ENCODE measurements at places on chromosomes 1 and 21.

DNA sequence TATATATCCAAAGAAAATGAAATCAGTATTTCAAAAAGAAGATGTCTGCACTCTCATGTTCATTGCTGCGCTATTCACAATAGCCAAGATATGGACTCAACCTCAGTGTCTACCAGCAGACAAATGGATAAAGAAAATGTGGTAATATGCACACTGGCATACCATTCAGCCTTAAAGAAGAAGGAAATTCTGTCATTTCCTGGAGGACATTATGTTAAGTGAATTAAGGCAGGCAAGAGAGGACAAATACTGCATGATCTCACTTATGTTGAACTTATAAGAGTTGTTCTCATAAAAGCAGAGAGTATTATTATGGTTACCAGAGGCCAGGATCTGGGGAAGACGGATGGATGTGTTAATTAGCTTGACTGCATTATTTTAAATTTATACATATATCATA, 115.9 kb downstream of the NEGR1 start:
- no peak for DNase-seq

- no peak for DNase-seq
Measured at GRCh38 chr1:14887764-14888350, 265.7 kb upstream of the TMEM51 start.

GRCh38 chr1:45545019-45545493, 5.6 kb upstream of the AKR1A1 start:
- no peak for DNase-seq

DNA sequence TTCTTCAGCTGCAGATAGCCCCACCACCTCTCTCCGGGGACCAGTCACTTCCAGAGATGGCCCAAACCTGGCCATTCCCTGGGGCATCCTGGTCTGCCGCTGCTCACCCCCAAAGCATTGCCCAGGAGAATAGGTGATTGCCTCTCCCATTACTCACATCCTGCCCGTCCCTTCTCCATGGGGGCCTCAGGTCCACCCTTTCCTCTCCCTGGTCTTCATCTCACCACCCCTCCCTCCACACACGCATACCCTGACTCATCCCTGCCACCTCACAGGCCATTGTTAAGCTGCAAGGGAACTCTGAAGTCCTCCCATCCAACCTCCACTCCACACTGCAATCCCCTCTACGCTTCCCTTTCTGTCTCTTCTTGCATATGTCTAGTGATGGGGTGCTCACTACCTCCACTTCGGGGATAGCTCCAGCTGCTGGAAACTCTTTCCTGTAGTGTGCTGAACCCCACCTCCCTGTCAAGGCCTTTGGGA, at the start of gene PLEKHG5:
TSS of gene PLEKHG5 (minus strand) at position 188 of the 483 bp plus-strand sequence. CDS start 14,096 bp downstream, outside the sequence.
- no peak for DNase-seq

DNA sequence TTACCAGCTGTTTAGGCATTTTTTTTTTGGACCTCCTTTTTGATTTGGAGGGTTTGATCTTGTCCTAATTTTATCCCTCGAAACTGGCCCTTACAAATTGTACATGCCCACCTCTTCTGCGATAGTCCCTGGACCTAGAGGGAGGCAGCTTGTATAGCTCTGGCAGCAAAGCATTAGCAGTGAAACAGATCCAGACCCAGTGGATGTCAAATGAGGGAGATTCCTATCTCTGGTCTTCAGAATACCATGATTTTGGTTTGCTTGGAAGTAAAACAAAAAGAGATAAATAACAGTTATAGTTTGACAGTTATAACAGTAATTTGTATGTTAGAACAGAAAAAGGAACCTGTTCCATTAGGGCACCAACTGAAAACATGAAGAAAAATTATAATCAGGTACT, 123.6 kb downstream of the MIS18A start:
- no peak for DNase-seq

DNA sequence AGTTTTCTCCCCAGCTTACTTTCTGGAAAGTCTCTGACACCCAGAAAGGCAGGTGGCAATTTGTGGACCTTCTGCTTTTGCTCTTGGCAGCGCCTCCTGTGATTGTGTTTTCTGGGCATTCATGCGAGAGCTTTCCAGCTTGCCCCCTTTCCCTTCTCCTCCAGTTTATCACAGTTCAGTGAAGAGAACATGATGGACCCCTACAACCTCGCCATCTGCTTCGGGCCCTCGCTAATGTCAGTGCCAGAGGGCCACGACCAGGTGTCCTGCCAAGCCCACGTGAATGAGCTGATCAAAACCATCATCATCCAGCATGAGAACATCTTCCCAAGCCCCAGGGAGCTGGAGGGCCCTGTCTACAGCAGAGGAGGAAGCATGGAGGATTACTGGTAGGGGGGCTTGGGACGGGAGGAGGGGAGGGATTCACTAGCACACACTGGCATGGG, 24.3 kb upstream of the IKBKE start:
- DNase-seq = no peak

DNA sequence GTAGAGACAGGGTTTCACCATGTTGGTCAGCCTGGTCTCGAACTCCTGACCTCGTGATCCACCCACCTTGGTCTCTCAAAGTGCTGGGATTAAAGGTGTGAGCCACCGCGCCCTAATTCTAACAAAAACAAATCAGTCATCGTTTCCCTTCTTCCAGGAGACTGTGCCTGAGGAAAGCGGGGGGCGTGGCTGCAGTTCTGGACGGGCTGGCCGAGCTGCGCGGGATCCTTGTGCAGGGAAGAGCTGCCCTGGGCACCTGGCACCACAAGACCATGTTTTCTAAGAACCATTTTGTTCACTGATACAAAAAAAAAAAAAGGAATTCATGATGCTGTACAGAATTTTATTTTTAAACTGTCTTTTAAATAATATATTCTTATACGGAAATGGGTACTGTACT, 104.2 kb downstream of the WDR4 start:
- DNase-seq = no peak

GRCh38 chr1:4709641-4710040, 55.2 kb downstream of the AJAP1 start:
- no peak for DNase-seq

- DNase-seq = no peak
Measured at GRCh38 chr1:180042988-180043622, 88.5 kb downstream of the CEP350 start.

GRCh38 chr1:113818578-113818977, 6.3 kb upstream of the RSBN1 start:
- no peak for DNase-seq

- no peak for DNase-seq
Measured at GRCh38 chr21:16742131-16742641, 770.7 kb upstream of the CXADR start.

DNA sequence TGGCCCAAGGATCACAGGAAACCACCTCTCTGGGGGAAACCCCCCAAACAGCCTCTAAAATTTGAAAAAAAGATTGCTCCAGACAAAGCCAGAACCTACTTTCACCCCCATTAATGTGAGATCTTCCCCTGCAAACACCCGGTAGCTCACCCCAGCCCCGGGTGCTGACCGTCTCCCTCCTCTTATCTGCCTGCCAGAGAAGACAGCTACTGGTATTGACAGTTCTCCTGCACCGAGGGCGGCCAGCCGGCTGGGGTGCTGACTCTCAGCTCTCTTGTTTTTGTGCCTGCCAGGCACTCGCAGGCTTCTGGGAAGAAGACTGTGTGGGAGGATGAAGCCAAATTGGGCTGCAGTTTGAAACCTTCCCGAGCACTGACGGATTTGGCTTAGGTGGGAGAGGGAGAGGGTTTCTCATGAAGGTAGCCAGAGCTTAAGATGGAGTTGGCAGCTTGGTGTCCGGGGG, 48.2 kb downstream of the RASSF5 start:
- no peak for DNase-seq

DNA sequence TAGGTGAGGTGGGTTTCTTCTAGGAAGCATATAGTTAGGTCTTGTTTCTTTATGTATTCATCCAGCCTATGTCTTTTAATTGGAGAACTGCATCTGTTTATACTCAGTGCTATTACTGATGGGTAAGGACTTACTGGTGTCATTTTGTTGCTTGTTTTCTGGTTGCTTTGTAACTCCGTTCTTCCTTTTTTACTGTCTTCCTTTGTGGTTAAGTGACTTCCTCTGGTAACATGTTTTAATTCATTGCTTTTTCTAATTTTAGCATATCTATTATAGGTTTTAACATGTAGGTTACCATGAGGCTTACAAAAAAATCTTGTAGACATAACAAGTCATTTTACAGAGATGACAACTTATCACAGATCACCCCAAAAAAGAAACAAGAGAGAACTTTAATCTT, 160.8 kb downstream of the VAV3 start:
- no peak for DNase-seq

GRCh38 chr1:145871994-145872924, 13.4 kb upstream of the PIAS3 start:
- DNase-seq = peak; percentile 12

DNA sequence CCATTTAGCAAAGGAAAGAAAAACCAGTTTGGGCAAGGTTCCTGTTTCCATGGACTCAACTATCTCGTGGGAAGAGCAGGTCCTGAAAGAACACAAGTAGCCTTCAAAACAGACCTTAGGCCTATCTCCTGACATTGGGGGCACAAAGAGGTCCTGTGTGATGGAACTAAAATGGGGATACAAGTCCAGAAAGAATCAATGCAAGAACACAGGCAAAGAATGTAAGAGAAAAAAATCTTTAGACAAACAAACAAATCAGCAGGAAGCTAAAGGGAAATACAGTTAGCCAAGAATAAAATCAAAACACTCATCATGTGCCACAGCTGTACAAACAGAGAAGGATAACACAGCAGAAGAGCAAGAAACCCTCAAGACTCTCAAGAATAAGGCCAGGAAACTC, 28.2 kb downstream of the SLC30A10 start:
- no peak for DNase-seq

DNA sequence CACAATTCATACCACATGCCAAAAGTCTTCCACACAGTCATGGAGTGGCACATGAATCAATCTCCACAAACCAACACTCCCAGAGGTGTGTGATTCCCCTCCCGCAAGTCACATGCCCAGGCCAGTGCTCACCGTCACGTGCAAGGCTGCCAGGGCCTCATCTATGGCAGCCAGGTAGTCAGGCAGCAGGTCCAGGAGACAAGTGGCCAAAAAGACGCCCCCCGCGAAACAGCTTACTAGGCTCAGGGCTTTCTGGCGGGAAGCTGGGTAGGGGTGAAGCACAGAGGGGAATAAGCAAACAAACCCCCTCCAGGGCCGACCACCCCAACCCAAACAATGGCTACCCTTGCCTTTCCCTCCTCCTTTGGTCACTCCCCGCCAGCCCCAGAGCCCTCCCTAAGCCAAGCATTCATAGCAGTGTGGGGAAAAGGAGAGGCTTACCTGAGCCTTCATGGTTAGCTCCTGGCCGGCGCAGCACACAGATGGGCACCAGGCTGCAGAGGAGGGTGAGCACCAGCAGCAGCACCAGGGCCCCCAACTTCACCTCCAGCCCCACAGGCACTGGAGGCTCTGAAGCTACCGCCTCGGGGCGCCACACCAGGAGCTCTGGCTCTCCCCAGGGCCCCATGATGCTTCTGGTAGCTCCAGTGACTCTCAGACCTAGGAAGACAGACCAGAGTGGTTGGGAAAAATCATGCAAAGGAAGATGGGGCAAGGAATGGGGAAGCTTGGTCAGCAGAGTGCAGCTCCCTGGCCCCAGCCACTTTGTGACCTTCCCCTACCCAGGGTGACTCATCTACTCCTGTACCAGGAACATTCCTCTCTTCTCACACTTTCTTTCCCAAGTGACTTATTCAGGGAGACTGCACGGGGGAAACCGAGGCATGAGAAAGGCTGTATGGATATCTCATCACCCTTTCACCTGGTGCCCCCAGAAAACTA, 978 bp downstream of the SLC39A1 start:
- no peak for DNase-seq

- no peak for DNase-seq
Measured at GRCh38 chr1:41611068-41611931, 126.8 kb upstream of the EDN2 start.

DNA sequence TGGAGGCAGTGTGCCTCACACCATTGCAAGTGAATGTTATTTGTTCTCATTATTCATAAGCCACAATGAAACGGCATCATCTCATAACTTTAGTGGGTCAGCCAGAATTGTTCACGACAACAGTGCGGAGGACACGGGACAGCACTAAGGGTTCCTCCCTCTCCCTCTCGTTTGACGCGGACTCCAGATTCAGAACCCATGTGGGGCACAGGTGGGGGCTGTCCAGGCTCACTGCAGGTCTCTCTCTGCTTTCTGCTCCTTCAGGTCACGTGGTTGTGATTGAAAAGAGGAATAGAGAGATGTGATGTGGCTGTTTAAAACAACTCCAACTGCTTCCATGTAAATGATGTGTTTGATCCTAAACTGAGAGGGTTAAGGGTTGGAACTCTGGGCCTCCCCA, 13.5 kb downstream of the RUNX1 start:
- DNase-seq = no peak

GRCh38 chr21:31538816-31539215, 120.7 kb upstream of the SOD1 start:
- DNase-seq = no peak

DNA sequence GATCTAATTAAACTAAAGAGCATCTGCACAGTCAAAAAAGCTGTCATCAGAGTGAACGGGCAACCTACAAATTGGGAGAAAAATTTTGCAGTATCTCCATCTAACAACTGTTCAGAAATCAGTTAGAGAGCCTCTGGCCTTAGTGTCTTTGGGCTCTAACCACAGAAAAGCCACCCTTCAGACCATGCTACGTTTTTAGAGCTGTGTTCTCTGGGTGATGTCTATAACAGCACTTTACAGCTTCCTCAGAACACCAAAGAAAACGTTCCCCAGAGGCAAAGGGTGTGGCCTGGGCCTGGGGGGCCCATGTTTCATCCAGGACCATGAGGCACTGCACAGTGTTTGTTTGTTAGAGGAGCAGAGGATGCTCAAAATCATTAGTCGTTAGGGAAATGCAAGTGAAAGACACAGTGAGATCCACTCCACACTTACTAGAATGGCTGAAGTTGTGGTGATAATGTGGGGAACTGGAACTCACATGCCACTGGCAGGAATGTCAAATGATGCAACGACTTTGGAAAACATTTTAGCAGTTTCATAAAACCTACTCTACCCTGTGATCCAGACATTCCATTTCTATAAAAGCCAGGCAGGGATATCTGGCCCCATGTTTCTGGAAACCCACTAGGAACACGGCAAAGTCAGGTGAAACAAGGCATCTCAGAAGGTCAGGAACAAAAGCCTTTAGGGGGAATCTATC, 250.4 kb upstream of the HOOK1 start:
- no peak for DNase-seq

DNA sequence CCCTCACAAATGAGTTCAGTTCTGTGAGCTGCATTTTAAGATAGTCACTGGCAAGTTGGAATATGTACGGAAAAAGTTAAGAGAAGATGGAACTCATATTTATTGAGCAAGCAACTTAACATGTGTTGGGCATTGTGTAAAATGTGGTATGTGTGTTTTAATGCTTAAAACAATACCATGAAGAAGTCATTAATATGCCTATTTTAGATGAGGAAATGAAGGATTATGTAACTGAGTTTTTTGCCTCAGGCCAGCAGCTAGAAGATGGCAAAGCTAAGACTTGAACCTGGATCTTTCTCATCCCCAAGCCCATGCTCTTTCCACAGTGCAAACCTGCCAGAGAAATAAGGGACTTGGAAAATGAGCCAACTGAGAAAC, 48.9 kb downstream of the SPATA46 start:
- no peak for DNase-seq
